ENCODE measurements at places on chromosomes 16 and 17.

DNA sequence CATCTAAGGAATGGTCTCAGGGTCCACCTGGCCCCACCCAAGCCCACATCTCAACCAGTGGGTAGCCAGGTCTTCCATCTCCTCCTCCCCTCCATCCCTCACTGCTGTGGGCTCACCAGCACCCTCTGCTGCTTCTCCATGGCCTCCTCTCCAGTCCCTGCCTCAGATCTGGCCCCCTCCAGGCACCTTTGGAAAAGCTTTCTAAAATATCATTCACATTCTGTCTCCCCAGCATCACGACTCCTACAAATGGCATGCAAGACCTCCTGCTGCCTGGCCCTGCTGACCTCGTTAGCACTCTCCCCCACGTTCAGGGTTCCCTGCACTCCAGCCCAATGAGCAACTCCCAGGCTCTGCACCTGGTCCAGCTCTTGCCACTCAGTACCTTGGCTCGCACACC is 13.7 kb downstream of the GLP2R start:
- no peak for DNase-seq

DNA sequence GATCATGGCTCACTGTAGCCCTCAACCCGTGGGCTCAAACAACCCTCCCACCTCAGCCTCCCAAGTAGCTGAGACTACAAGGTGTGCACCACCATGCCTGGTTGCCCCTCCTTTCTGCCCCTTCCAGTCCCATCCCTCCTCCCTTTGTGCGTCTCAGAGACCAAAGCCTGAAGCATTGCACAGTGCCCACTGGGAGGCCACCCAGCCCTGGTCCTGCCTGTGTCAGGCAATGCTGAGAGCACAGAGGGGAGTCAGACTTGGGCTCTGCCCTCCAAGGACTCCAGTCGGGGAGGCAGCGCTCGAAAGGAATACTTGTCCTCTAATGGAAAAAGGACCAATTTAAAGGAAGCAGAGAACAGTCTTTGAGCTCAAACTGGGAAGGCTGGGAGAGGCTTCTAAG is 20.4 kb downstream of the RAI1 start:
- DNase-seq = no peak

DNA sequence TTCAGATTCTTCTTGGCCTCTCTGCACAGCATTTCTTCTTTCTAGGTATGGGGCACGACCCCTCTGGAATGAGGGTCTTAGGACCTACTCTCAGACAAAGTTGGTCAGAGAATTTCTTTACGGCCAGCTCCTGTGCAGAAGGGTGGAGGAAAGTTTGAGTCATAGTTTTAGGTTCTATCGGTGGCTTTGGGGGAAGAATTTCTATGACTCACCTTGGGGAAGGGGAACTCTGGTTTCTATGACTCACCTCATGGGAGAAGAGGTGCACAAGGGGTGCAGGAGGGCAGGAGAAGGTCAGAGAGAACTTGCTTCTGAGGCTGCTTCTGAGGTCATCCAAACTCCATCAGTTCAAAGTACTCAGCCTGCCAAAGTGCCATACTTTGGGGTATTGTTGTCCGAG is 2.5 kb upstream of the ABCC12 start:
- DNase-seq = no peak

- no peak for DNase-seq
Observed at GRCh38 chr16:78593352-78593751, 493.9 kb downstream of the WWOX start.

DNA sequence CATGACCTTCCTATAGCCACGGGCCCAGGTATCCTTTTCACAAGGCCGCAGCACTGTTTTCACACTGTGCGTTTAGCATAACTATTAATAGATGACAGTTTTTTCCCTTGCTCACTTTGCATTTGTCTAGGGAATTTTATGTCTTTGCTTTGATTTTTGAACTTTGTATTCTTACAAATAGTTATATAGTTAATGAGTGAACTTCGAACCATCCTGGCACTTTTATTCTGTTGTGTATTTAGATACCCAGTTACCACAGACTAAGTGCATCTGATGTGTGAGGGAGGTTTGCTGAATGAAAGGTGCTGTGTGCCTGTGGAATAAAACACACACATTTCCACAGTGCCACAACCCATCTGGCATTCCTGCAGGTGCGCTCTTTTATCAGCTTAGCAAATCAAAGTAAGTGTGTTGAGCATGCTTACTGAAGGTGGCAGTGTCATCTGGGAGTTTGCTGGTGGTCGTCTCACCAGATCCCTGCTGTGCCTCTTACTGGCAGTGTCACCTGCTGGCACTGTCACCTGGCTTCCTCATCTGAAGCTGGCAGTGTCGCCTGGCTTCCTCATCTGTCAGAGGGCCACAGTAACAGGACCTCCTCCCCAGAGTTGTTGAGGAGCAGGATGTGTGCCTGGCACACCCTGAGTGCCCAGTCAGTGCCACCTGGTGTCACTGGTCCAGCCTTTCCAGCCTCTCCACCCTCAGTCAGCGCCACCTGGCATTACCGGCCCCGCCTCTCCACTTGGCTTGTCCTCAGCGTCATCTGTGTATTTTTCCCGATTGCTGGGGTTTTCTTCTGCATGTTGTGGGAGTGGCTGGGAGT is 37.6 kb downstream of the USP10 start:
- peak; percentile 80 for DNase-seq

DNA sequence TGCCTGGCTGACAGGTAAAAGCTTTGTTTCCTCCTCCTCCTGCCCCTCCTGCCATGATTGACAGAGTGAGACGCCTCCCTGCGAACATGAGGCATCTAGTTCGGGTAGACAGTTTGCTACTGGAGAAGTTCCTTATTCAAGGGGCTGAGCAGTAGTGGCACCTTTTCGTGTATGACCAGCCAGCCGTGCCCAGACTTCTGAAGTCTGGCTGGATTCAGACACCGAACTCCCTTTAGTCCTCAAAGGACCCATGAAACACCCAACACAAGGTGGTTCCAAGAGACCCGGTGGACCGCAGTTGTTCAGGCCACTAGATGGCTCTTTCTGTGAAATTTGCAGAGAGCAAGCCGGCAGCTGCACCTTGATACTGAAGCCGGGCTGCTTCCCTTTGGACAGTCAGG is 192.8 kb downstream of the XYLT1 start:
- DNase-seq = peak; percentile 89

- no peak for DNase-seq
Observed at GRCh38 chr16:7304279-7304678, 28.4 kb upstream of the RBFOX1 start.

DNA sequence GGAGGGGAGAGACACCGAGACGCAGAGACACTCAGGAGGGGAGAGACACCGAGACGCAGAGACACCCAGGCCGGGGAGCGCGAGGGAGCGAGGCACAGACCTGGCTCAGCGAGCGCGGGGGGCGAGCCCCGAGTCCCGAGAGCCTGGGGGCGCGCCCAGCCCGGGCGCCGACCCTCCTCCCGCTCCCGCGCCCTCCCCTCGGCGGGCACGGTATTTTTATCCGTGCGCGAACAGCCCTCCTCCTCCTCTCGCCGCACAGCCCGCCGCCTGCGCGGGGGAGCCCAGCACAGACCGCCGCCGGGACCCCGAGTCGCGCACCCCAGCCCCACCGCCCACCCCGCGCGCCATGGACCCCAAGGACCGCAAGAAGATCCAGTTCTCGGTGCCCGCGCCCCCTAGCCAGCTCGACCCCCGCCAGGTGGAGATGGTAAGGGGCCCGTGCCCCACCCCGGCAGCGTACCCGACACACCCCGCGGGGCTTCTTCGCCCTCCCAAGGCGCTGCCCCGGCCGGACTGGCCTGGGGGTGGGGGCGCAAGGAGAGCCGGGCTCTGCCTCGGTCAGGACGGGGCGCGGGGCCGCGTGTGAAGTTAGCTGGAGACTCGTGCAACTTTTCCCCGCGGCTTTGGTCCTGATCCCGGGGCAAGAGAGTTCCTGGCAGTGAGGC is 427 bp downstream of the PPP1R1B start:
- no peak for DNase-seq

- DNase-seq = no peak
Observed at GRCh38 chr16:78504401-78504851, 405.0 kb downstream of the WWOX start.

- no peak for DNase-seq
Observed at GRCh38 chr17:75697651-75698291, 23.5 kb upstream of the ITGB4 start.

DNA sequence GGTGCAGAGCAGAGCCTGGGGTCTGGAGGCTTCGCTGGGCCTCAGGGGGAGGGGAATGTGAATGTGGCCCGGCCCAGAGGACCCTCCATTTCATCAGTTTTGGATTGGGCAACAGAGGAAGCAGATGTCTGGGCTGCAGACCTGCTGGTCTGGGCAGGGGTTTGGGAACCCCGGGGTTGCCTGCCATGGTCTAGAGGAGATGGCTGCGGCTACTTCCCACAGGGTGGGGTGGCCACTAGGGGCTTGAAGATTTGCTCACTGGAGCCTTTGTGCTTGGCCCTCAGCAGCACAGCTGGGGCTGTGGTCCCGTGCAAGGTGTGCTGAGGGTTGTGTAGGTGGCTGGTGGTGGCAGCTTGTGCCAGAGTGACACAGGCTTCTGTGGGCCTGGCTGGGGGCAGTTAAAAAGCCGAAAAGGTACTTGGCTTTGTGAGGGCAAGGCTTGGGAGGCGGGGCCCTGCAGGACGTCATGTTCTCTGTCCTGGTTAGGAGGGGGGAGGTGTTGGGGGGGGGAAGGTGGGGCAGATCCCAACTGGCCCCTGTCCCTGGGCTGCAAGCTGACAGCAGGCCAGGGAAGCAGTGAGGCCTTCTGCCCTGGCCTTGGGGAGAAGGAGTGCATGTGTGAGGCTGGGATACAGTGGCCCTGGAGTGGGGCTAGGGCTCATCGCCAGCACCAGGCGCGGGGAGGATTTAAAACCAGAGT is 98.0 kb downstream of the KPNA2 start:
- DNase-seq = no peak

DNA sequence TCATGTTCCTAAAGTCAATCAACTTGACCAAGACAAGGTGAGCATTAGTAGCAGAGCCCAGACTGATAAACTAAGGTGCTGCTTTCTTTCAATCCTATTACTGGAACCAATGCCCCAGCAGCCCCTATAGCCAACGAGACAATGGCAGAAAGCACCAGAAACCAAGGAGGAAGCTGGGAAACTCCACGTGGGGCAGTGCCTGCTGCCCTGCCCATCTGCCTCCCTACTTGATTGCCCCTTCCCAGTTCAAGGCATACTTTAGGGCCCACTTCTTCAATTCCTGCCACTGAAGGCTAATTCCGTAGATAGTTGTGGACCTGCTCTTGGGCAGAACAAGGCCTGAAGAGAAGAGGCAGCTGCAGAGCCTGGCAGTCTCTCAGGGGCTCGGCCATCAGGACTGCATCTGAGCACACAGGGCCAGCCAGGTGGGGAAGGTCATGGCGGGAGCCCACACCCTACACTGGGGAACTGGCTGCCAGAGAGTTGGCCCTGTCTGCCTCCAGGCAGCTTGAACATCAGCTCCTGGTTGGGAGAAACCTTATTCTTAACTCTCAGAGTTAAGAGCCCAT is 30.9 kb downstream of the WSB1 start:
- no peak for DNase-seq

DNA sequence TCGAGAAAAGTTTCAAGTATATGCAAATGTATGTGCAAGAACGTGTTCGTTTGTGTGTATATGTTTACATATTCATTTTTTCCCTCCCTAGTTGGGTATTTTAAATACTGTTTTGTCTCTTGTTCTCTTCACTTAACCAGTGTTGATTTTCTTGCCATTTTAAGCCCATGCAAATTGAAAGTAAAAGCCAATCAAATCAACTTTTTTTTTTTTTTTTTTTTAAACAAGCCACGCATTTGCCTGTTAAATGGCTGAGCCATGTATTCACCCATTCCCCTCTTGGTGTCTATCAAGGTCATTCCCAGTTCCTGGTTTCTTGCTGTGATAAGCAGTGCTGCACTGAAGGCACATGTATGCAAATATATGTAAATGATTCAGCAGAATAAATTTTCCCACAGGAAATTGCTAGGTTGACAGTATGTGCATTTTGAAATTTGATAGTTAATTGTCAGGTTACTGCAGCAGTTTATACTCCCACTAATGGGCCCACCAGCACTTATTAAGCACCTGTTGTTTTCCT is 12.2 kb downstream of the ABCC1 start:
- no peak for DNase-seq
